ENCODE measurements at places on chromosomes 7 and 10. TPM values are rescaled to one million over a fixed set of nuclear protein-coding genes. Genes with fewer than 3 reads are reported as not detected.

- peak; percentile 96 for DNase-seq
- no peaks in the 10 kb centered on the region for H3K36me3 ChIP-seq
- H3K27me3 ChIP-seq: no peaks in the 10 kb centered on the region
- H3K27ac ChIP-seq: peak overlapping the region; percentile 75
- H3K4me1 ChIP-seq: peaks cover 26% of the 10 kb centered on the region
- H3K4me3 ChIP-seq: no peak overlapping the region
These were observed 13.5 kb upstream of the ENTPD1 start for GRCh38 chr10:95742485-95742884.

Gene ZNF438
- 11.2 TPM for total RNA-seq

Gene WAPL
- total RNA-seq: 35.3 TPM

Gene PKD2L1
- total RNA-seq: not detected

DNA sequence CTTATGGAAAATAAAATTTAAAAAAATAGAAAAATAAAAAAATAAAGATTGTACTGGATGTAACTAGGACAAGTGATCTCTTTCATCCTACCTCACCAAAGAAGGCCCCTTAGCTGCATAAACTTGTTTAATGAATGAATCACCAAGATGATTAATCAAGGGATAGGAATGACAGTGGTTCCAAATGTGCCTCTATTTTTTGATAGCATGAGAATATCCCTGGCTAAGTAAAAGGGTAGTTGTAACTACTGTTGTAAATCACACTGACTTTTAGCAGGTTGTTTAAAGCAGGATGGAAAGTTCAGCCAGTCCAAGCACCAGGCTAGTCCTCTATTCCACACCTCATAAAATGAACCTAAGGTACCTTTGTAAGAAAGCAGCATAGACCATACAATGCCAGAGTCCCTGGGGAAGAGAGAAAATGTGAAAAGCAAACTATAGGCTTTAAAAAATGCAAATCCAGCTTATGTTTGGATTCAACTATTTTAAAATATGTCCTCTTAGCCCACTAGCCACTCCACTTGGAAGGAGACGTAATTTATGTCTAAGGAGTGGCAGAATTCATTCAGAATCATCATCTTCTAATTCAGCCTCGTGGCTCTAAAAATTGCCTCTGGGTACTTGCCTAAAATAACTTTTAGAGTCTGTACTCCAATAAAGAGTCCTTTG lies 126.8 kb downstream of the SKIDA1 start:
- H3K4me3 ChIP-seq: no peak overlapping the region
- no peaks in the 10 kb centered on the region for H3K4me1 ChIP-seq
- DNase-seq: no peak
- H3K36me3 ChIP-seq: no peaks in the 10 kb centered on the region
- H3K27ac ChIP-seq: no peak overlapping the region

- no peak overlapping the region for H3K4me3 ChIP-seq
- no peak for DNase-seq
- H3K27ac ChIP-seq: no peak overlapping the region
- H3K4me1 ChIP-seq: no peaks in the 10 kb centered on the region
- H3K27me3 ChIP-seq: no peaks in the 10 kb centered on the region
These were observed 187.7 kb downstream of the TNS3 start for GRCh38 chr7:47394216-47394615.

- no peaks in the 10 kb centered on the region for H3K36me3 ChIP-seq
- no peak for DNase-seq
- no peaks in the 10 kb centered on the region for H3K4me1 ChIP-seq
- no peaks in the 10 kb centered on the region for H3K27me3 ChIP-seq
These were observed 31.8 kb downstream of the AOAH start for GRCh38 chr7:36692456-36692855.

Gene TFPI2
- 33.1 TPM for total RNA-seq

GRCh38 chr7:143216686-143217085 lies 5.2 kb upstream of the TAS2R40 start:
- no peaks in the 10 kb centered on the region for H3K4me1 ChIP-seq
- H3K27ac ChIP-seq: no peak overlapping the region
- peaks cover 9% of the 10 kb centered on the region for H3K27me3 ChIP-seq

GRCh38 chr7:21356616-21357015 lies 71.3 kb upstream of the SP4 start:
- no peak for DNase-seq
- H3K27ac ChIP-seq: no peak overlapping the region
- H3K36me3 ChIP-seq: no peaks in the 10 kb centered on the region
- no peak overlapping the region for H3K4me3 ChIP-seq
- H3K27me3 ChIP-seq: no peaks in the 10 kb centered on the region

- no peak for DNase-seq
- no peaks in the 10 kb centered on the region for H3K27me3 ChIP-seq
- H3K36me3 ChIP-seq: no peaks in the 10 kb centered on the region
- H3K27ac ChIP-seq: no peak overlapping the region
- no peaks in the 10 kb centered on the region for H3K4me1 ChIP-seq
- no peak overlapping the region for H3K4me3 ChIP-seq
These were observed 351.7 kb downstream of the TCERG1L start for GRCh38 chr10:130959752-130960195.

GRCh38 chr7:22662556-22663356 lies 64.2 kb upstream of the IL6 start:
- H3K27ac ChIP-seq: peak overlapping the region; percentile 77
- H3K4me1 ChIP-seq: peaks cover 43% of the 10 kb centered on the region
- peak; percentile 16 for DNase-seq
- no peaks in the 10 kb centered on the region for H3K27me3 ChIP-seq
- no peaks in the 10 kb centered on the region for H3K36me3 ChIP-seq

DNA sequence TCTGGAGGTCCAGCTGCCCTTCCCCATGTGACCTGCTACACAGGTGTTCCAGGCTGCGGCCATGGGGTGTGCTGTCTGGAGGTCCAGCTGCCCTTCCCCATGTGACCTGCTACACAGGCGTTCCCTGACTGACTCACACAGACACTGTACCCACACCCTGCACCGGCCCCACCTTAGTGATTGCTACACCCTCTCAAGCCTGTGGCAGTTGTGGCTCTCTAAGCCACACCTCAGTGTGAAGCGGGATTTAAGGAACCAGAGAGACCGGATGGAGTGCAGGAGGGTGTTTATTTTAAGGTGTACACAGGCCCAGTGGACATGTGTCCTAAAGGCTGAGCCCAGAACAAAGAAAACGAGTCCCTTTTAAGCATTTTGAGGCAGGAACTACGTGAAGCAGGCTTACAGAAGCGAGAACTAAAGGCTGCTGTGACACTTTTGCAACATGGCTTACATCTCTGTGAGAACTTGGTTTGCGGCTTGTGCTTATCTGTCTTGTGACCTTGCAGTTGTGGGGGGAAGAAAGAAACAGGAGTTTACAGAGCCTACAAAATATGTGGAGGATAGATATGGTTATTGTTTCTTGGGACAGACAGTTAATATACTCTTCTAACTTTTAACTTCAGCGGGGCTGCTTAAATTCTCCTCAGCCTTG lies 326.4 kb downstream of the PAXIP1 start:
- H3K36me3 ChIP-seq: no peaks in the 10 kb centered on the region
- no peak overlapping the region for H3K27ac ChIP-seq
- no peaks in the 10 kb centered on the region for H3K4me1 ChIP-seq
- no peak for DNase-seq

Gene SPDYE2
- not detected for total RNA-seq

DNA sequence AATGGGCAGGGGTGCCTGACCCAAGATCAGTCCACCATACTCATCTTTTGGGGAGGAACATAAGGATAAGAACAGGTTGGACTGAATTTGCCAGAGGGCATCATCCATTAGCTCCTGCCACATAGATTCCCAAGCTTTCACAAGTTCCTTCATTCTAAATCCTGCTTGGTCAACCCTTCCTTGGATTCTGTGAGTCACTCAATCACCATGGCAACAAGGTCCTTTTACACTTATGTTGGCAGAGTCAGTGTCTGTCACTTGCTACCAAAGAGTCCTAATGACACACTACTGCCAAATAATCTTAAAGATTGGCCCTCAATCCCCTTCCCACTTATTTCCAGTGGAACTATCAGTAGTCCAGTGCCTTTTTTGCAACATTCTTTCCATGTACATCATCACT lies 5.0 kb upstream of the LGI1 start:
- H3K36me3 ChIP-seq: no peaks in the 10 kb centered on the region
- peaks cover 7% of the 10 kb centered on the region for H3K27me3 ChIP-seq
- no peak overlapping the region for H3K27ac ChIP-seq
- H3K4me1 ChIP-seq: no peaks in the 10 kb centered on the region

Gene NAT16
- not detected for total RNA-seq

DNA sequence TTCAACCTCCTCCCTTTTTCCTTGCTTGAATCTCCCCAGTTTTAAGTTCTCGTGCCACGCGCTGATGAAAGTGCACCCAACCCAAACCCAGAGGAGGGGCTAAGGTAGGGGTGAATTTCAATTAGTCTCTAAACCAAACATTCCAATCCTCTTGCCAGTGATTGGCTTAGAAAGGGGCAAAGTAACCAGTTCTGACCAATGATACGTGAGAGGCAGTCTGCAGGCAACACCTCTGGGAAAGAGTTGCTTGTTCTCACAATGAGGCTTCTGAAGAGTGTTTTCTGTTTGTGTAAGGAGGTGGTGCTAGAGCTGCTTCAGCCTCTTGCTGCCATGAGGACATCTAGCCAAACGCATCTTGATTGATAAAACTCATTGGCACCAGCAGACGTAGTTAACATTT lies 21.8 kb downstream of the SLC35G1 start:
- H3K4me1 ChIP-seq: peaks cover 7% of the 10 kb centered on the region
- H3K27me3 ChIP-seq: no peaks in the 10 kb centered on the region
- no peaks in the 10 kb centered on the region for H3K36me3 ChIP-seq

GRCh38 chr10:108904163-108904838 lies 1019.0 kb downstream of the XPNPEP1 start:
- no peak overlapping the region for H3K4me3 ChIP-seq
- DNase-seq: no peak
- H3K27me3 ChIP-seq: no peaks in the 10 kb centered on the region
- no peaks in the 10 kb centered on the region for H3K4me1 ChIP-seq

GRCh38 chr10:14116021-14116420 lies 214.7 kb downstream of the FRMD4A start:
- H3K4me3 ChIP-seq: no peak overlapping the region
- no peak for DNase-seq
- H3K36me3 ChIP-seq: no peaks in the 10 kb centered on the region
- H3K4me1 ChIP-seq: no peaks in the 10 kb centered on the region

DNA sequence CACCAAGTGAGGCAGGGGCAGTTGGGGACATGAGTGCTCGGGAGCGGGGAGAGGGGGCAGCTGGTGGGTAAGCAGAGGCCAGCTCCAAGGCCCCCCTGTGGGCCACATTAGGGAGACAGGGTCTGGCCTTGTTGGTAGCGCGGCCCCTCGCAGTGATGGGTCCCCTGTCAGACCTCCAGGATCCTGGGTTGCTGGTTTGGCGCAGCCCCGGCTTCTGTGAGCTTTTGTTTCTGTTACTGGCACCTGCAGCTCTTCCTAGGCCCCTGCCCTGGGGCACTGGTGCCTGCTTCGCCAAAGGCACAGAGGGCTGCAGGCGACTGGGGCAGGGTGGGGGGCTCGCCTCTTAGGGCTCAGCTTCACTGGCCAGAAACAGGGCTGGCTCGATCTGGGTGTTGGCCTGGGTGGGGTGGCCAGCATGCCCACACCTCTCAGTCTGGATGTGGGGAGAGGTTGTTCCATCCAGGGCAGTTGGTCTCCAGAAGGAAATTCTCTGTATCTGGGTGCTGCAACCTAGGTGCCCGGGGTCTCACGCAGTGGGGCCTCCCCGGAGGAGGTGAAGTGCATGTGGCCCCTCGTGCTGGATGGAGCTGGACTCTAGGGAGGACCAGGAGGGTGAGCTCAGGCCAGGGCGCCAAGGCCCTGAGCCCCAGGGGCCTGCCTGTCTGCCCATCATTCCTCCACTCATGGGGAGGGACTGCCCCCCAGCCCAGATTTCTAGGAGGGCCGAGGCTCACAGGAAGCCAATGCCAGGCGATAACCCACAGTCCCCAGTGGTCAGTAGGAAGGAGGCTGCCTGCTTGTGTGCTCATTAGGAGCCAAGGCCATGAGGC lies 138.6 kb downstream of the LHPP start:
- no peak overlapping the region for H3K4me3 ChIP-seq
- H3K4me1 ChIP-seq: no peaks in the 10 kb centered on the region
- no peak overlapping the region for H3K27ac ChIP-seq
- DNase-seq: no peak

GRCh38 chr7:151060113-151060415 lies 675 bp downstream of the SLC4A2 start:
- peaks cover 11% of the 10 kb centered on the region for H3K36me3 ChIP-seq
- peak overlapping the region; percentile 66 for H3K4me3 ChIP-seq
- no peak for DNase-seq
- peak overlapping the region; percentile 22 for H3K27ac ChIP-seq
- no peaks in the 10 kb centered on the region for H3K27me3 ChIP-seq

Gene GJD4
- total RNA-seq: not detected

Gene KIF11
- total RNA-seq: 42.6 TPM

DNA sequence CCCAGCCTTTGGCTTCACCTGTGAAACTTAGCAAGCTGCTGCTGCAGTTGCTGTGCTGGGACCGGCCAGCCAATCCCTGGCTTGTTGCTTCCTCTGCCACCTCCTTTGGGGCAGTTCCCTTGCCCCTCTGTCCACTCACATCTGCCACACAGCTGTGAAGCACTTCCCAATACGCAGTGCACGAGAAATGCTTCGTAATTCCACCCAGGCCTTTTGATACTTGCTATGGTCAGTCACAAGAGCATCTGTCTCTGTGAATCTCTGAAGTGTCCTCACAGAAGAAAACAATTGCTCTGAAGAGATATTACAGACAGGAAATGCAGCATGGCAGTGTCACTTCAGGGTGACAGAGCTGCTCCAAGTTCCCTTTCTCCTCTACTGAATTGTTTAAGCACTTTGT lies 208.5 kb downstream of the PTEN start:
- H3K27ac ChIP-seq: no peak overlapping the region
- no peaks in the 10 kb centered on the region for H3K36me3 ChIP-seq
- no peak overlapping the region for H3K4me3 ChIP-seq
- no peaks in the 10 kb centered on the region for H3K4me1 ChIP-seq
- H3K27me3 ChIP-seq: no peaks in the 10 kb centered on the region

Gene STEAP1
- 42.7 TPM for total RNA-seq

Gene EPO
- total RNA-seq: not detected

Gene HMX3
- total RNA-seq: not detected

DNA sequence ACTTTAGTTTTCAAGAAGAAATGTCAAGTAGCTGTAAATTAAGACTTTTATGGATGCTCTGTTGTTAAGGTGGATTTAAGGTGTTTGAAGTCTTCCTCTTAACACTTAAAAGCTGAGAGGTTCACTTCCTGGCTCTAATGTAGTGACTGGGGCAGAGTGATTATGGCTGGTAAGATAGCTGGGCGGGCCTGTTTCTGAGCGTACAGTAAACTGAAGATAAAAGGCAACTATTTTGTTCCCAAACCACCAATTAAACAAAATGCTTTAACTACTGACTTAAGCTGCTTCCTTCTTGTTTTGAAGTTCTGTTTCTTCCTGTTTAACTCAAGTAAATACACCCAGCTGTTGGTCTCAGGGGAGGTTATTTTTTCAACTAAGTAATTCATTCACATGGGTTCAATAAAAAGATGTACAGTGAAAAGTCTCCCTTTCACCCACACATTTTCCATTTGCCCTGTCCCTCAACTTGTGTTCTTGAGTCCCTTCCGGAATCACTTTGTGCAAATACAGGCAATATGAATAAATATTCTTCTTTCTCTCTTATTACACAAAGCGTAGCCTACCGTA lies 19.3 kb downstream of the VWA2 start:
- no peak overlapping the region for H3K27ac ChIP-seq
- H3K4me1 ChIP-seq: no peaks in the 10 kb centered on the region
- H3K27me3 ChIP-seq: no peaks in the 10 kb centered on the region

Gene PON1
- not detected for total RNA-seq

Gene RABGEF1
- 14.4 TPM for total RNA-seq

Gene PIP
- not detected for total RNA-seq

GRCh38 chr7:134891696-134892678 lies 94.3 kb upstream of the AGBL3 start:
- H3K27ac ChIP-seq: no peak overlapping the region
- peaks cover 10% of the 10 kb centered on the region for H3K4me1 ChIP-seq
- DNase-seq: no peak
- H3K36me3 ChIP-seq: peaks cover 15% of the 10 kb centered on the region
- H3K4me3 ChIP-seq: no peak overlapping the region

Measured in endothelial cell of umbilical vein (primary cell).